ENCODE measurements at places on chromosomes 4 and X.

DNA sequence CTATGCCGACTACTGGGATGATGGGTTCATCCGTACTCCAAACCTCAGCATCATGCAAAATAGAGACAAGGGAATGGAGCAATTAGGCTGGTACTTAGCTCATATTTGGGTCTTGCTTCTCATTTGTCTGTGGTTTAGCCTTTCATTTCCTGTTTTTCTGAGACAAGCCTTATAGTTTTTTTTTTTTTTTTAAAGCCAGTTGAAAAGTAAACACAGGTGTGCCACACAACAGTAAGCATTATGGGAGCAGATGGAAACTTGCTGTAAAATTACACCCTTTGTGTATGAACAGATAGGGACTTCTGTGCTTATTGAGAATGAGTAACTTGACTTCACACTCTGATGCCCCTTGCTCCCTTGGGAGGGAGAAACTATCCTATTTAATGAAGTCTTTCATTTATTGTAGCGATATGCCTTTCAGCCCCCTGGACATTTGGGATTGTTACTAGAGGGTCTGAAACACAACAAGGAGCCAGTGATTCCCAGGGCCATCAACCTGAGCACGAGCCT lies 13.7 kb downstream of the RASSF6 start:
- no peak for DNase-seq

- DNase-seq = no peak
Observed at GRCh38 chr4:123748806-123749205, 352.2 kb downstream of the SPRY1 start.

GRCh38 chrX:137342969-137343368 lies 223.0 kb upstream of the ZIC3 start:
- DNase-seq = no peak

DNA sequence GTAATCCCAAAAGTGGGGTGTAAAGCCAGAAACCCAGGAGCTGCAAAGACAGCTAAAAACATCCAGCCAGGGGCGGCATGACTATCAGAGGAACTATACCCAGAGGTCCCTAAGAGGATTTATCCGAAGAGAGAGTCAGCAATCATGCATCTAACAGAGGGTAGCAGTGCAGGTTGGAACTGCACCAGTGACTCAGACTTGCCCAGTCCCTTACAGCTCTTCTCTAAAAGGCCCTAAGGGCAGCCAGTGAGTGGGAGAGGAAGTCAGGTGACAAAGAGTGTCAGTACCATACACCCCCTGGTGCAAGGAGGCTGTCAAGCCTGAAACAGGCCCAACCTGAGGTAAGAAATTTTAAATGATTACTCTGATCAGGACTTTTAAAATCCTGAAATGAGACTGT lies 88.1 kb downstream of the CAMK2D start:
- DNase-seq = no peak
